Activated CD4-positive, alpha-beta T cell treated with anti-CD3 and anti-CD28 coated beads, Interleukin-10, Interleukin-2, amounts not matched to agents 100 ng/mL and 50 ng/mL, durations not matched to agents 16 hours and 8 hours (primary cell): ENCODE measurements at places on chromosomes 2 and 18.
A peak's percentile ranks its signal among the peaks of the same experiment; 100 is the strongest.

DNA sequence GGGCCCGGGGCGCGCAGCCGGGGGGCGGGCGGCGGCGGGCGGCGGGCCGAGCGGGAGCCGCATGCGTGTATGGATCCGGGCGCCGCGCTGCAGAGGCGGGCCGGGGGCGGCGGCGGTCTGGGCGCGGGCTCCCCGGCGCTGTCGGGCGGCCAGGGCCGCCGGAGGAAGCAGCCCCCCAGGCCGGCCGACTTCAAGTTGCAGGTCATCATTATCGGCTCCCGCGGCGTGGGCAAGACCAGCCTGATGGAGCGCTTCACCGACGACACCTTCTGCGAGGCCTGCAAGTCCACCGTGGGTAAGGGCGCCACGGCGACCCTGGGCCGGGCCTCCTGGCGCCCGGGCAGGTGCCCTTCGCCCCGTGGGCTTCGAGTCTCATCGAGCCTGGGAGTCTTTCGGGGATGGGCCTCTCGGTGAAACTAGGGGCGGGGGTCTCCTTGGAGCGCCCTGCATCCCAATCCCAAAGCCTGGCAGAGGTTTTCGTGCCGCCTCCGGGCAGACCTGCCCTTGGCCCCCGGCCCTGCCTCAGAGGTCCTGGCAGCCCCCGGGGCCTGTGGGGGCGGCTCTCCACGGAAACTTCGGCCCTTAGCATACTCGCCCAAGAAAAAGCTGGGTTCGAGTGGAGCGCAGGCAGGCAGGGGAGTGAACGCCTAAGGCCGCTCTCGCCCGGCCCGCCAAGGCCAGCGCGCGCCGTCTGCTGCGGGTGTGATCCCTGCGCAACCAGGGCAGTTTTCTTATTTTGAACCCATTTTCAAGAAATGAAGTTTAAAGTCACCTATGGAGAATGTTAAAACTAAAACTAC is 622 bp downstream of the RAB12 start:
- no peak for DNase-seq

DNA sequence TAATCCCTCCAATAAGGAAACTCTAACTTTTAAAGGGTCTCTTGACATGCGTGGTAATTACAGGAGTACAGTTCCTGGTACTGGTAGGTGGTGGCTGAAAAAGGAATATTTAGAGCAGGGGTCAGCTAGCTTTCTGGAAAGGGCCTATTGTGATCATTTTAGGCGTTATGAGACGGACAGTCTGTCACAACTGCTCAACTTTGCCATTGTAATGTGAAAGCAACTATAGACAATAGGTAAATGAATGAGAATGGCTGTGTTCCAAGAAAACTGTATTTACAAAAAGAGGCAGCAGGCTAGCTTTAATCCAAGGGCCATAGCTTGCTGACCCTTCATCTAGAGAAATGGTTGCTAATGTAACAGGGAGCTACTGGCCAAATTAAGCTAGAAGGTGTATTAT is 177.7 kb upstream of the LRRTM1 start:
- DNase-seq = no peak

GRCh38 chr2:70442301-70443077 is 111.1 kb downstream of the TGFA start:
- DNase-seq = no peak

DNA sequence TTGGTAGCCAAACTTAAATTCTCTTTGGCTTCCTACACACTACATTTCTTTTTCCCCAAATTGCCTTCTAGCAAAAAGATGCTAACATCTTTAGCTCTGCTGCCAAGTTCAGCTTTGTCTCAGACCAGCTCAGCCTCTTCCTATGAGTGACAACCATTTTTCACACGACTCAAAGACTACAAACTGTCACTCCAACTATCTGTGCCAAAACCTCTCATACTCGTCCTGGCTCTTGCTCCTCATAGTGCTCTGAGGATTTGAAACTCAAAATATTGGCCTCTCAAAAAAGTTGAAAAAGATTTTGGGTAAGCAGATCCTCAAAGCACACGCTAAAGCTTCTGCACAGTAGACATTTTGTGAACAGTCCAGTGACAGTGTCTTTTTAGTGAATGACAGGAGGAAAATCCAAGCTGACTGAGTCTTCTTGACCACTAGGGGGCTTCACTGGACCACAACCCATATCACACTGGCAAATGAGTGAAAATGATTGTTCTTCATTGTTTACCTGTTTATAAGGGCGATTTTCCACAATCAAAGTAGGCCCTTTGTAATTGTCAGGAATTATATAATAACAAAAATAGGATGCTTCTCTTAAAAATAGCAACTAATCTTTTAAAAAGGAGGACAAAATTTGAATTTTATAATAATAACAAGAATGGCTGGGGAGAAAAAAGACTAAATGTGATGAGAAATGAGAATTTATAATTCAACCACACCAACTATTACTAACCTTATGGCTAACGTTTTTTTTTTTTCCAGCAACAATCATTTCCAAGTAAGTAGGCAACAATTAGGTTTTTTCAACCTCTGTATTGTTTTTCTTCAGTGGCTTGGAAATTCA is 85.5 kb upstream of the PGAP1 start:
- peak; percentile 66 for DNase-seq

DNA sequence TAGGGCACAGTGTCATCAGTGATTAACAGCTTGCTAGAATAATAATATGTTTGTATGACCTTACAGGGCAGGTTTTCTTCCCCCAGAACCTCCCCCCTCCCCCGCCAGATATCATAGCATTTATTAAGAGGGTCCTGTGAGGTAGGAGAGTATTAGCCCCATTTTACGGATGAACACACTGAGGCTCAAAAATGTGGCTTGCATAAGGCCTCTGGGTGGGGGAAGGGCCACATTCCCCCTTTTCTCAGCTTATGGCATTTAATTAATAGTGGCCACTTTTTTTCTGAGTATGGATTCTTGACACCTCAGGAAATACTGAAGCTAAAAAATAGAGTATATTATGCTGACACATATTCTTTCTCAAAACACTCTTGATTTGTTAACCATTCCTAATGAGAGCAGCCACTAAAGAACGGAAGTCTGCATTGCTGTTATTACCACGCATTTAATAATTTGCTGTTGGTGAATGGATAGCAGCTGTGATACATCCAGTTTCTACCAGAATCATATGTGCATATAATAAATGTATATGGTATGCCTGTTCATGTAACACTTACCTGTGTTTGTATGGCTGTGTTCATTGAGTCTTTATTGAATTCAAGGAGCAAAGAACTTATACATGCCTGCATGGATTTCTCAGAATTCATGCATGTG is 3.0 kb downstream of the CTIF start:
- no peak for DNase-seq

- DNase-seq = no peak
Measured at GRCh38 chr2:22189893-22190480, 1066.2 kb downstream of the TDRD15 start.

DNA sequence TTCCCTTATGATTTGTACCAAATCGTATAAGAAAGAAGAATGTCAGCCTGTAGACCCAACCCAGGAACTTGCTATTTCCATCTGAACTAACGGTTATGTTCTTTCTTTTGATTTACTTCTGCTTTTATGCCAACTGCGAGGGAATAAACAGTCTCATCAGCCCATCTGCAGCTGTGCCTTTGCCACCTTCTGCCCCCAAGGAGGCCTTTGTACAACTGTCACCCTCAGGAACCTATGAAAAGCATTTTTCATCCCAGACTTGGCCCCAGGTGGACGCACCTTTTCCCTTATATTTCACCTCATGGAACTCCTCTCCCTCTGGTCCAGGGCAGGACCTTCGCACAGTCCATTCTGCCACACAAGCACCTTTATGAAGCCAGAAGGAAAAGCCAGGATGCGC is 109.8 kb downstream of the AOX1 start:
- no peak for DNase-seq
